Right cardiac atrium (tissue), 5 donors: ENCODE measurements at places on chromosomes 1 and 21.

DNA sequence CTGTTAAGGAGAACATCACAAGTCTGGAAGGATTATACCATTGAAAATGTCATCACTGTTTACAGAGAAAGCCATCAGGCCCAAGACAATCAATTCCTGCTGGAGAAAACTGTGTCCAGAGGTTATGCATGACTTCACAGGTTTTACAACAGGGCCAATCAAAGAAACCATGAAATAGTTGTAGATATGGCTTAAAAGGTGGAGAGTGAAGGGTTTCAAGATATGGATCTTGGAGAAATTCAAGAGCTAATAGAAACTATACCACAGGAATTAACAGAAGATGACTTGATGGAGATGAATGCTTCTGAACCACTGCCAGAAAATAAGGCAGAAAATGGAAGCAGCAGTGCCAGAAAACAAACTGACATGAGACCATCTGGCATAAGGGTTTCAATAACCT is 30.2 kb downstream of the USP1 start:
- DNase-seq = no peak

DNA sequence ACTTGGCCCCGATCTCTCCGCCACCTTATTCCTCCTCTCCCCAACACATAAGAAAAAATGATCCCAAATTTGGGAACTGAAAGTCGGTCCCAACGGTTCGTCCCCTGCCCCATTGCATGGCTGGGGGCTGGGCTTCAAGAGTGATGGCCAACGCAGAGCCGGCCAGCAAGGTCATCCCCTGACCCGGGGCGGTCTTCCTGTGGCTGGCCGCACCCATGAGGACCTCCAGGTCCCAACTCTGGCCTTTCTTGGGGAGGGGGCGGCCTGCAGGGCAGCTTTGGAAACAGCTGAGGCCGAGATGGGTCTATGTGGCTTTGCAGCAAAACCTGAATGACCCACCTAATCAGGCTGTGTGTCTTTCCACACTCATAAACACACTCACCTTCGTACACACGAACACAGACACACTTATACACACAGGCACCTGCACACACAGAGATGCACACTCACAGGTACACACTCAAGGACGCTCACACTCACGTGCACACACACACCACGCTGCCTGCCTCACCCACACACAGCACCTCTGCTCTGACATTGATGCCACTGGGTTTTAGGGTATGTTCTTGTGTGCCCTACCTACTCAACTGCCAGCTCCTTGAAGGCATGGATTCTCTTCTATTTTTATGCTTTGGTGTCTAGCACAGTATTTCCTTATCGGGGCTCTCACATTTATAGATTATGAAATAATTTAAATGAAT is 562 bp downstream of the DYNLT5 start:
- DNase-seq = peak; percentile 52

DNA sequence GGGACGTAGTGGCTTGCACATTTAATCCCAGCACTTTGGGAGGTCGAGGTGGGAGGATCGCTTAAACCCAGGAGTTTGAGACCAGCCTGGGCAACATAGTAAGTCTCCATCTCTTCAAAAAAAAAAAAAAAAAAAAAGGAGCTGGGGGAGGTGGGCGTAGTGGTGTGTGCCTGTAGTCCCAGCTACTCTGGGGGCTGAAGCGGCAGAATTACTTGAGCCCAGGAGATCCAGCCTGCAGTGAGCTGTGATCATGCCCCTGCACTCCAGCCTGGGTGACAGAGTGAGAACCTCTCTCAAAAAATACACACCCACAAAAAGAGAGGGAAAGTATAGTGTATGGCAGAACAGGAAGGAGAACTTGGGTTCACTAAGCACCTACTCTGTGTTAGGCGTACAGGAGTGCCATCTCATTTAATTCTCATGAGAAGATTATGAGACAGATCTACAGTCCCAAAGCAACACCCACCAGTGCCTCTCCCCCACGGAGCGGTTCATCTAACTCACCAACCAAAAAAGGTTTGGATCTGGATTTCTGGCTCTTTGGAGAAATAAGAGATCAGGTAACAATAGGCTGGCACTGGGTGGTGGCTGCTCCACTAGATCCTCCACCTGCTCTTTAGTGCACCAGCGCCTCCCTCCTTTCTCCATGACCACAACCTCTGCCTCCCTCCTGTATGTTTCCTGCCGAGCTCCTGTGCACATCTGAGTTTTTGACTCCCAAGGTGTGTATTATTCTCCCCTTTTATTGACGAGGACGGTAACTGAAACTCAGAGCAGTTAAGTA is 1.4 kb upstream of the TRAF5 start:
- no peak for DNase-seq

GRCh38 chr1:153663211-153663610 is 4.7 kb downstream of the SNAPIN start:
- DNase-seq = no peak

GRCh38 chr1:68959461-68960030 is 462.7 kb upstream of the DEPDC1 start:
- DNase-seq = no peak

DNA sequence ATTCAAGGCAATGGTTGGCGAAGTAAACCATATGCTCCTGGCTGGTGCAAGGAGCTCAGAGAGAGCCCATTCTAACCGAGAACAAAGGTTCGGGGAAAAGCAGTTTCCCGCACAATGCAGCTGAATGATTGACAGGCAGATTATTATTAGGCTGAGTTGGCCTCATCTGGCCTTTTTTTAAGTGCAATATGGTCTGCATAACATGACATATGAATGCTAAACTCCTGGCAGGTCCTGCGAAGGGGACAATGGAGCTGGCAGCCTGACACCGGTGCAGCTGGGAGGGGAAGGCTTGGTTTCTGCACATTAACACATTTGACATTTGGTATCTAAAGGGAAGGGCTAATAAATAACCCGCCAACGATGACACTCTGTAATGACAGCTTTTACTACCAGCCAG is 92.0 kb downstream of the MIS18A start:
- no peak for DNase-seq

GRCh38 chr1:225581186-225581585 is 71.7 kb downstream of the ENAH start:
- DNase-seq = no peak

GRCh38 chr1:10663678-10664035 is 132.8 kb downstream of the CASZ1 start:
- DNase-seq = peak; percentile 90

DNA sequence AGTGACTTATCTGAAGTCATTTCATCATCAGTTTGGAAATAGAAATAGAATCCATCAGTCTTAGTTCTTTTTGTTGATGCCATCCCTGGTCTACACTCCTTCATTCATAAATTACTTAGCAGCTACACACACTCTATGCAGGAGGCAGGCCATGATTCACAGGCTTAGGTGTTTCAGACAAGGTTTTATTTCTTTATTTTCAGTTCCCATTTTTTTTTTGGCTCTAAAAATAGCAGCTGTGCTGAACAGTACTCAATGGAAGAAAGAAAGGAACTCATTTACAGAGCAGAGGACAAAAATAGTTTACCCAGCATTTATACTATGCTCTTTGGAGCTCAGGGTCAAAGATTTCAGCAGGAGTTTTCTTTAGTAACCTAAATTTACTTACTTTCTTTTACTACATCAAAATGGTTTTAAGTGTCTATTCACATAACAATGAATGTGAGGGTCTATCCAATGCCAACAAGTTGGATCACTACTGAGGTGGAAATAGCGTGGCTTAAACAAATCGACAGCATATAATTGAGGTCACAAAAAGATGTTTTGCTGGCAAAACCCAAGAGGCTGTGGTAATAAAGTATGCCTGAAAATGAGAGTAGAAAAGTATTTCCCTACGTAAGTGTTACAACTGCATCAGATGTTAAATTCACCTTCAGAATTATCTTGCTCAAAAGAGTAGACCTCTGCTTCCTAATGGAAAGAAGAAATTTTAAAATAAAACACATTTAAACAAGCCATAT is 7.7 kb downstream of the KRTAP19-8 start:
- DNase-seq = no peak

DNA sequence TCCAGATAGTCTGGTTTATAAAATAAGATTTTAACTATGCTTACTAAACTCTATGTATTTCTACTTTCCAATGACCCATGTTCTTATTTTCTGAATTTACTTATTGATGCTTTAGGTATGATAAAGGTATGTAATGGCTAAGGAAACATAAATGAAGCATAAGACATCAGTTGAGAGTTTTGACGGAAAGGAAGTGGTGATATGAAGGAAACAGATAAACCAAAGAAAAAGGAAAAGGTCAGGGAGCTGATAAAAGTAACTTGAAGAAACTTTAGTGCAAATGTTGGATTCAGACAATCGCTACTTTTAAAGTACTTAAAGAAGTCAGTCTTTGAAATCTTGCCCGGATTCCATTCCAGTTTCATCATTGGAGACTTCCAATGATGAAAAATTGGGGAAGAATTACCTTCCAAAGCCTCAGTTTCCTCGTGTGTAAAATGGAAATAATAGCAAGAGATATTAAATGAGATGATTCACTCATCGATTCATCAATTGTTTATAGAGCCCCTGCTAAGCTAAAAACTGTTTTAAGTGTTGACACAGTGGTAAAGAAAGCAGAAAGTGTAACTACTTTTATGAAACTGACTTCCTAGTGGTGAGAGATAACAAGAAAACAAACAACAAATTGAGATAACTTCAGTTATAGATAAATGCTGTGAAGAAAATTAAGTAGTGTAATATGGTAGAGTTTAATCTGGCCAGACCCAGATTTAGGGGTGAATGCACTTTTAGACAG is 10.6 kb downstream of the PTPRC start:
- no peak for DNase-seq

DNA sequence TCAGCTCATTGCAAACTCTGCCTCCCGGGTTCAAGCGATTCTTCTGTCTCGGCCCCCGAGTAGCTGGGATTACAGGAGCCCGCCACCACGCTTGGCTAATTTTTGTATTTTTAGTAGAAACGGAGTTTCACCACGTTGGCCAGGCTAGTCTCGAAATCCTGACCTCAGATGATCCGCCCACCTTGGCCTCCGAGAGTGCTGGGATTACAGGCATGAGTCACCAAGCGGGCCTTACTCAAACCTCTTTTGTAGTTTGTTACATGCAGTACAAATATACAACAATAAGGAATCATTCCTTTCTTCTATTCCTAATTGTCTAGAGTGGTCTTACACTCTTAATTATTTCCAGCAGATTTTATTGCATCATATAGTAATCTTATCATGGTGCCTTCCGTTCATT is 16.6 kb downstream of the SPATA17 start:
- no peak for DNase-seq
